Fibroblast of skin of right biceps (primary cell): ENCODE measurements at places on chromosomes 4 and X.

- DNase-seq = no peak
Measured at GRCh38 chrX:36961590-36961989, 46.6 kb upstream of the FAM47C start.

GRCh38 chr4:142336251-142336934 lies 509.7 kb downstream of the INPP4B start:
- no peak for DNase-seq

DNA sequence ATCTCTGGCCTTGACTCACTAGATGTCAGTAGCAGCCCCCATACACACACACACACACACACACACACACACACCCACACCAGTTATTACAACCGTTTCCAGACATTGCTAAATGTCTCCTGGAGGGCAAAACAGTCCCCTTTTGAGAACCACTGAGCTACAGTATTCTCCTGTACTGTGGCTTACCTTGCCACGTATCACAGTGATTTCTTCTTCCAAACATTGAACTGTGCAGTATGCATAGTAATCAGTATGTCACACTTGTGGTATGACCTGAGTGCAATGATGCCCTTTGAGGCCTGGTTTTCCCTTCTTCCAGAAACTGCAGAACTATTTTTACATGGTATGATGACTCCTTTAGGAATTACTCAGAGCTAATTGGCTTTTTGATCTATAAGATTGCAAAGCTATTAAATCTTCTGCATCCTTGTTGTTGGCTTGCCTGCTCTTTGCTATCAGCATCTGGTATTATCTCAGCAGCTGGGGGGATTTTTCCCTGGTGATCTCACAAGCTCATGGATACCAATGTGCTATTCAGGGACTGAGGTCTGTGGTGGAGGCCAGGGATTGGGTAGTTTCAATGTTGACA lies 3.6 kb upstream of the THOC2 start:
- DNase-seq = peak; percentile 89

GRCh38 chr4:173145131-173145530 lies 23.5 kb upstream of the GALNT7 start:
- no peak for DNase-seq

DNA sequence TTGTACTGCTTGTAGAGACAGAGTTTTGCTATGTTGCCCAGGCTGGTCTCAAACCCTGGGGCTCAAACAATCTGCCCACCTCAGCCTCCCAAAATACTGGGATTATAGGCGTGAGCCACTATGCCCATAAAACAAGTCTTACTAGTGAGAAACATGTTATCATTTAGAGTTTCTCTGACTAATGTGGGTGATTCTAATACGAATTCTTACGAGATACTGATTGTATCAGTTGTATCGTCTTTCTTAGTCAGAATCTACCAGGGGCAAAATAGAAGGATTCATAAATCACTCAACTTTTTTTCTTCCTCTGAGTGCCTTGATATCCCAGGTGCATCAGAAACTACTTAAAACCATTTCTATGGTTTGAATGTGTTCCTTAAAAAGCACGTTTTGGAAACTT lies 14.4 kb upstream of the NMU start:
- no peak for DNase-seq

- DNase-seq = peak; percentile 96
Measured at GRCh38 chrX:109840585-109840984, 107.5 kb upstream of the ACSL4 start.

GRCh38 chr4:153547520-153547919 lies 81.4 kb downstream of the TMEM131L start:
- DNase-seq = no peak

DNA sequence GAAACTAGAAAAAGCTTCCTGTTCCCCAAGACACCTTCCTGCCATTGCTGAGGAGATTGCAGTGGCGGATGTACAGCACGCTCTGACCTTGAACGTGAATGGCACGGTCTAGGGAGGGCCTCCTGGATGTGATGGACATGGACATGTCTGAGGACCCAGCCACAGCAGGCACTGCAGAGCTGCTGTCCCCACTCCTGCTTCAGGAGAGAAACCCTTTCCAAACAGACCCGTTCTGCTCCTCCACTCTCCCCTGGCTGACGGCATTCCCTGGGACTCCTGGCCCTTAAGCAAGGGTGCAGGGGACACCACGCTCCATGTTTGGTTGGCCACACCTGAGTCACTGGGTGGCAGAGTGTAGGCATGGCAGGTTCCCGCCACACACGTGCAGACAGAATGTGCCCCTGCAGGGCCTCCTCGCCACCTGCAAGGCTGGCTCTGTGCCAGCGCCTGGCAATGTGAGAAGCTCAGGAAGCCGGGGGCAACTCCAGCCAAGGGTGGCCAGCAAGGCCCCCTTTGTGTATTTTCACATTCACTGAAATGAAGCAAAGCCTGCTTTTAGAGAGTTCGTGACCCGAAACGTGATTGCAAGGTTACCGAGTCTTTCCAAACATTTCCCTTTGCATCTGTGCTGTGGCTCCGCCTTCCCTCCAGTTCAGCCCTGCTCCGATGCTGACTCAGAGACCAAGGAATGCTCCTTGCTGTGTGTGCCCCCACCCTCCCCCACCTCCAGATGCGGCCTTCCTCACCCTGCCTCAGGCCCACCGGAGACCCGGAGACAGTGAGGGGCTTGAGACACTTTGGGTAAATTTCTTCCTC lies 46.1 kb downstream of the HTRA3 start:
- DNase-seq = peak; percentile 86

DNA sequence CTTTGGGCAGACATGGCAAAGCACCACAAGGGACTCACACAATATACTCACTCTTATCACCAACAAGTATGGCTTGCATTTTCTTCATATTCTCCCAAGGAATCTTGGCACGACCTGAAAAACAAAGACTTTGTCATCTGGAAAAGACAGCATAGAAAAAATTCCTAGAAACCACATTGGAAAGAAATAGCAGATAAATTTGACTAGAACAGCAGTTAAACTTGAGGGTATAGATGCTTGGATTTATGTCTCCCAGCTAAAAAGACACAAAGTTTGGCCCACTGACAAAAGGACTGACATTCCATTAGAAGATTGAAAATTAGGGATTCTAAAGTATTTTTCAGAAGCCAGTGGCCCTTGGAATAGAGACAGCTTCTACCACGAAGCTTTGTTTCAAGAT lies 6.9 kb upstream of the VEGFC start:
- peak; percentile 95 for DNase-seq

GRCh38 chrX:132694382-132694781 lies 205.5 kb upstream of the MBNL3 start:
- no peak for DNase-seq

DNA sequence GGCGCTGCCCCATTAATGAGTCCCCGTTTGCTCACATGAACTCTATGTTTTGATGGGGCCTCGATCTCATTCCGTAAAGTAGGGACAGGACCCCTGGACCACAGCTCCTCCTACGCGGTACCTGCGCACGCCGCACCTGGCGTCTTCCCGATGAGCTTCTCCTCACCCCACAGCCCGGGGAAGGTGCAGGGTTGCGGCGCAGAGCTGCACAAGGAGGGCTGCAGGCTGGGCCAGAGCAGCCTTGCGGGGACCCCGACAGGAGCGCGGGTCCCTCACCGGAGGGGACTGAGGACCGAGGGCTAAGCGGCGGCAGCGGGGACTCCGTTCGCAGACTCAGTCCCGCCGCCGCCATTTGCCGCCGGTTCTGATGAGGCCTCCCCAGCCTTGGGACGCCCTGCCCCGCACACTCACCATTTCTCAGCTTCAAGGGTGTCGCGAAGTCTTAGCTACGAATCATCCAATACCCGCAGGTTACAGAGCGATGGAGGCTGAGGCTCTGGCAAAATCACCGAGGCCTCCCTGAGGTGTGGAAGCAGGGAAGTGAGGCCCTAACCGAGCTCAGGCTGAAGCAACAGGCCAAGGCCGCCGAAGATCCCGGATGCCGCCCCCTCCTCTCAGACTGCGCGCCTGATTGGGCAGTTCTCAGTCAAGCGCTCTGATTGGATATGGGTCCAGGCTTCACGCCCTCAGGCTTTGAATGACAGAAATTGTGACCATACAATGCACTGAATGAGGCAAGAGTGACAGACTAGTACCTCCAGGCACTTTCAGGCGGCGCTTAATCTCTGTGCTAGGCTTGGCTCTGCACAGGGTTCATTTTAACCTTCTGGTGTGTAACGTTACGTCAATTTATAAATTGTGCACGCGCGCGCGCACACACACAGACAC lies 25.1 kb downstream of the ZNF721 start:
- DNase-seq = peak; percentile 100

- peak; percentile 0 for DNase-seq
Measured at GRCh38 chrX:23493941-23494374, 159.3 kb downstream of the PTCHD1 start.

- DNase-seq = peak; percentile 60
Measured at GRCh38 chr4:102713096-102713495, 47.7 kb downstream of the MANBA start.

GRCh38 chrX:23616361-23616760 lies 50.9 kb upstream of the PRDX4 start:
- no peak for DNase-seq

DNA sequence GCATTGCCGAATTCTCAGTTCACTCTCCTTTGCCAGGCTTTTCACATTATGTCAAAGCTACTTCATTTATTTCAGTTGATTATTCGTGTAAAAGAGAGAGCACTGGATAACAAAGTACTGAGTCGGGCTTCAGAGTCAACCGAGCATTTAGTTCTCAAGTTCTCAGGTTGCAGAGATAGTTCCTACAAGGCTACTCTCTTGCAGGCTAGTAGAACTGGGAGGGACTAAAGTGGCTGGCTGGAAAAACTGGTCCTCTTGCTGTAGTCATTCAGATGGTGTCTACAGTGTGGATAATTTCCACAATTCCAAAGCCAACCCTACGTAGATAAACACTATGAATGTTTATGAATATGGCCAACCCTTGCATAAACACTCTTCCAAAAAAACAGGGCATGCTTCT lies 4.6 kb upstream of the CCNG2 start:
- DNase-seq = no peak

GRCh38 chr4:156685308-156685707 lies 286.3 kb downstream of the PDGFC start:
- DNase-seq = peak; percentile 34

DNA sequence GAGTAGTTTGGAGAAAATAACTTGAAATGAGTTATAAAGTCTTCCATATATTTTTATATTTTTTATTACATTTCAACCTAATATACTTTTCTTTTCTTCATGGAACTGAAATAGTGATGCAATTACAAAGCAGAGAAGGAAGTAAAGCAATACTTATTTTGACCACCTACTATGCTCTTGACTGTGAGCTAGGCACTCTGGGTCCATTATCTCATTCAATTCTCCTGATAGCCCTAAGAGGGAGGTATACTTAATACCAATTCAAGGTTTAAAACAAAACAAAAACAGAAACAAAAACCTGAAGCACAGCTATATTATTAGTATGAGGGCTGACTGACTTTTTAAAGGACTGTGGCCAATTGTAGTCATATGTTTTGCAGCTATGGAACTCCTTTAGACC lies 193.5 kb downstream of the MAD2L1 start:
- DNase-seq = no peak

DNA sequence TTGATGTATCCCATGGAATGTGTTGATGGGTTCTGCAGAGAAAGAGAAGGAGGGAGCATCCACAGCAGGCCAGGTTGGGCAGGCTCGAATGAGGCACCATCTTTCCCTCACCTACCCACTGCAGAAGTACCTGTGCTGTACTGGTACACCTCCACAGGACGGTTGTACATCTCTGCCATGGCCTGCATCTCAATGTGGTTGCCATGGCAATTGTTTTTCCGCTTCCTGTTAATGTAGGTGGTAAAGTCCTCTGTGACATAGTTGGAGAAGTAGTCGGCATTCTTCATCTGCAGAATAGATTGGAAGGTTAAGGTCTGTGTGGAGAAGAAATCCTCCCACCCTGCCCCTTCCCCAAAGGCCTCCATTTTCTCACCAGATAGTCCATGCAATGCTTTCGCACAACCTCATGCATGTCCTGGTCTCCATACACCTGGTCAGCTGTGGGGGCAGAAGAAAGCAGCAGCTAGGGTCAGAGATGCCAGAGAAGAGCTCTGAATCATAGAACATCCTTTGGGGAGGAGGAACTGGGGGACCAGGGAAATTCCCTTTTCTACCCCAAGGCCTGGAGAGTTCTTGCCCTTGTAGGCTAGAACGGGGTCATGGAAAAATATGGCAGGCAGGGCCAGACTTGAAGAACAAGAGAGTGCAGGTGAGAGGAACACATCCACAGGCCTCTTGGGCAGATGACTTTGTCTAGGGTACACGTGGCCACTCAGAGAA lies 15.9 kb upstream of the PIM2 start:
- DNase-seq = no peak
